ENCODE measurements at places on chromosomes 6 and 20.

- DNase-seq, result no peak
These were observed 379.7 kb downstream of the CDH4 start for GRCh38 chr20:61631751-61632150.

DNA sequence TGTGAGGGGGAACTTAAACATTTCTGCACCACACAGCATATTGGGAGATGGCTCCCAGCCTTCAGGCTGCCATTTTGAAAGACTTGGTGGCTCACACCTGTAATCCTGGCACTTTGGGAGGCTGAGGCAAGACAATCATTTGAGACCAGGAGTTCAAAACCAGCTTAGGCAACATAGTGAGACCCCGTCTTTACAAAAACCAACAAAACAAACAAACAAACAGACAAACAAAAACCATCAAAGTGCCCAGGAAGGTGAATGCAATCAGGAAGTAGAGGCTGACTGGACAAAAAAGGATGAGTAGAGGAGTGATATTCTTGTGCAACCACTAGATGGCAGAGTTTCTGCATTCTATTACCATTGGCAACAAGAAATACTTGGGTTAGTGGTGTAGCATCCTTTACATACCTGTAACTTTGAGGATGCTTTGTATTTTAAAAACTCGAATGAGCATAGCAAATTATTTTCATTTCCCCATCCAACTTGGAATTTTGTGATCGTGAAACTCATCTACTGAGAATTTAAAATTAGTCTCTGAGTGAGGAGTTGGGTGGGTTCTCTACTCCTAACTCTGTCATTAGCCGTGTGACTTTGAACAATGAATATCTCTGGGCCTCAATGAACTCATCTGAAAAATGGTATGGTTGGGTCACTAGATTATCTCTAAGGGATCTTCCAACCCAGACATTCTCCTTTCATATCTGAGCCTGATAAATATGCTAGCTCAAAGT lies 84.4 kb downstream of the CRYBG1 start:
- peak; percentile 75 for DNase-seq

GRCh38 chr6:9977411-9977810 lies 437.5 kb downstream of the TFAP2A start:
- DNase-seq, result no peak

DNA sequence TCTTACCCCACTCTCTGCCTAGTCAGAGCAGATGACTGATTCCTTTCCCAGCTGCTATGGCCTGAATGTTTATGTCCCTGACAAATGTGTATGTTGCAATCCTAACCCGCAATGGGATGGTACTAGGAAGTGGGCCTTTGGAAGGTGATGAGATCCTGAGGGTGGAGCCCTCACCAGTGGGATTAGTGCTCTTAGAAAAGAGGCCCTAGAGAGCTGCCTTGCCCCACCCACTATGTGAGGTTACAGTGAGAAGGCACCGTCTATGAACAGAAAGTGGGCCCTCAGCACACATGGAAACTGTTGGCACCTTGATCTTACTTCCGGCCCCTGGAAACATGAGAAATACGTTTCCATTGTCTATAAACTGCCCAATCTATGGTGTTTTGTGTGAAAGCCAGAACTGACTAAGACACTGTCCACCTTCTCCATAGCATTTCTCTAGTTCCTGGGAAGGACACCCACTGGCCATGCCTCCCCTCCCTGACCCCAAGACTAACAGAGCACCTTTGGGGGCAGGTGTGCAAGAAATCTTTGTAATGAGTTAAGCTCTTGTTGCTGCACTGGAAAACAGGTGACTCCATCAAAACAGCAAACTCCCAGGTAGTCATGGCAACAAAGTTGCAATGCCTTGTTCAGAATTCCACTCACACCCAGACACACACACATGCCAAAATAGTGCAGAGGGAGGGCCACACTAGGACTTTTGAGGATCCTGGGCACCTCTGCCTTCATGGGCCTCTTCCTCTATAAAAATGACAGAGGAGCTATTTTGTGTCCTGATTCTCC lies 16.2 kb downstream of the GABRR2 start:
- no peak for DNase-seq

- no peak for DNase-seq
These were observed 114.7 kb upstream of the BACH2 start for GRCh38 chr6:90411292-90411781.

GRCh38 chr6:7198833-7199800 lies 91.4 kb downstream of the RREB1 start:
- no peak for DNase-seq

- DNase-seq, result no peak
These were observed 74.9 kb upstream of the CLDN20 start for GRCh38 chr6:155188707-155189496.

DNA sequence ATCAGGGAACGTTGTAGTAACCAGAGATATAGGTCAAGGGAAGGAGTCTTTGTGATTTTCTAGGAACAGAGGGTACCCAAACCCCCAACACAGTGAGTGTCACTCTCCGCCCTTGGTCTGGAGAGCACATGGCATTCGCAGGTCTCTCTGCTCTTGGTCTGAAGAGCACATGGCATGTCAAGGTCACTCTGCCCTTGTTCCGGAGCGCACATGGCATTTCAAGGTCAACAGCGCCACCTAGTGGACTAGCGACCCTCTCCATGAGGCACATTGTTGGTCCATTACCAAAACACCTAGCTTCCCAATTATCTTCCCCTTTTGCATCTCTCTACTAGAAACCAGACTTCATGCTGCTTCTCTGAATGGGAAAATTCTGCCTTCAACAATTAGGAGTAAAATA lies 260.0 kb downstream of the C6orf118 start:
- DNase-seq, result no peak

- DNase-seq, result no peak
These were observed 52.2 kb downstream of the GOPC start for GRCh38 chr6:117550078-117550600.

GRCh38 chr20:10047427-10047826 lies 12.6 kb downstream of the ANKEF1 start:
- DNase-seq, result no peak

GRCh38 chr6:88823998-88824397 lies 139.4 kb downstream of the RNGTT start:
- peak; percentile 3 for DNase-seq

DNA sequence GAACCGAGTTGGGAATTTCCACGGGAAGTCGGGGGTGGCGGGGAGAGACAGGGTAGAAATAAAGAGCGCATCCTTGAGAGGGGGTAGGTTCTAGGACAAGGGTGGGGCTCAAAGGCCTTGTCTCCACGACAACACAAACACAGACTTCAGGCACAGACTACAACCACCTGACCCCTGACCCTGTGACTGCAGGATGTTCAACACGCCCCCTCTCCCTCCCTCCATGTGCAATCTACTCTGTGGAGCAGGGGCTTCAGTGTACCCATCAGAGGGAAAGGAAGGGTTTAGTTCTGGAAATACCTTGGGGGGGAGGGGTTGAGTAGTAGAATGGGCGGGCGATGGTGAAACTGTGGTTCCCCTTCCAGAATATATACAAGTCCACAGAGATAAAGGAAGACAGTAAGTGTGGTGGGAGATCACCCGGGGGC lies 651 bp upstream of the TAPBP start:
- peak; percentile 39 for DNase-seq

DNA sequence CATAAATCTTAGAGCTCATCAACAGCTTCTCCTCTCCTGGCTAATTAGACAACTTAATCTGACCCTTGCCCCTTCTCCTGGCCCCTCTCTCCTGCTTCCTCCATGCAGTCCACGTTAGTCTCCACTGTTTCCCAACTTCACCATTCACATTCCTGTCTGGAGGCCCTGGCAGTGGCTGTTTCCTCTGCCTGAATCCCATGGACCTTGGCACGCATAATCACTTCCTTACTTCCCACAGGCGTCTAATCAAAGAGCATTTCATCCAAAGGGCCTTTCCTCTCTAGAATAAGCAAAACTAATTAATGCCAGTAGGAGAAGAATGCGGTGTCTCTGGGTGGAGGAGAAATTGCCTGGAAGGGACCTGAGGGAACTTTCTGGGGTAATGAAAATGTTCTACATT lies 16.4 kb upstream of the XRN2 start:
- DNase-seq, result no peak

Measured in NCI-H345 (cell line).